ENCODE measurements at places on chromosomes 16 and 17.

GRCh38 chr16:30722443-30722842, 23.5 kb downstream of the SRCAP start:
- DNase-seq, result no peak

GRCh38 chr16:54370278-54371040, 83.9 kb upstream of the IRX3 start:
- no peak for DNase-seq

- no peak for DNase-seq
Measured at GRCh38 chr17:17387498-17388362, 84.6 kb downstream of the NT5M start.

DNA sequence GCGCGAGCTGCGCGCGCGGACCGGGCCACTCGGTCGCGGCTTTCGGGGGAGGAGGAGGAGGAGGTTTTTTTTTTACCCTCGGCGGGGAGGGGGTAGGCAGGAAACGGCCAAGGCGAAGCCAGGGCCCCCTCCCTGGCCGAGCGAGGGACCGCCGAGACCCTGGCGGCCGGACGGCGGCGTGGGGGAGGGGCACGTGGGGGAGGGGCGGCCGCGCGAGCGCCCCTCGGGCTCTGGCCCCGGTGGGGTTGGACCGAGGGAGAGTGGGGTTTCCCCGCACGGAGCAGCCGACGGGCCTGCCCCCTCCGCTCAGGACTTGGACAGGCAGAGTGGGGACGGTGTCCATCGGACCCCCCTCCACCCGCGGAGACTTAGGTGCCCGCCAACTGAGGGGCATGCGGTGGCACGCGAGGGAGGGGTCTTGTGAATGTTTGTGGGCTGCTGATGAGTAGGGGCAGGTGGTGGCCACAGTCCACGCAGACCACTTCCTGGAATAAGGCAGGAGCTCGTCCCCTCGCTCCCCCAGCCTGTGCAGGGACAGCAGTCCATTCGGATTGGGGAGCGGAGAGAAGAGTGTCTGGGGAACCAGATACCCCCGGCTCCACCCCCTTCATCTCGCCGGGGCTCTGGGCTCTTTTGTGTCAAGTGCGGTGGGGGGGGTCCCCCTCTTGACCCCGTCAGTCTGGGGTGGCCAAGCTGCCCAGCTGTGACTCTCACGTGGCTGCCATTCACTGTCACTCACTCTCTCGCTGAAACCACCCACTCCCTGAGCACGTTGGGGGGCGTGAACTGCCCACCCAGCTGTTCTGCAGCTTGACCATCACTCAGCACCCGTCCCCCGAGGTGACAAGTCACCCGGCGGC, 3.0 kb upstream of the CHD3 start:
- DNase-seq, result peak; percentile 19

DNA sequence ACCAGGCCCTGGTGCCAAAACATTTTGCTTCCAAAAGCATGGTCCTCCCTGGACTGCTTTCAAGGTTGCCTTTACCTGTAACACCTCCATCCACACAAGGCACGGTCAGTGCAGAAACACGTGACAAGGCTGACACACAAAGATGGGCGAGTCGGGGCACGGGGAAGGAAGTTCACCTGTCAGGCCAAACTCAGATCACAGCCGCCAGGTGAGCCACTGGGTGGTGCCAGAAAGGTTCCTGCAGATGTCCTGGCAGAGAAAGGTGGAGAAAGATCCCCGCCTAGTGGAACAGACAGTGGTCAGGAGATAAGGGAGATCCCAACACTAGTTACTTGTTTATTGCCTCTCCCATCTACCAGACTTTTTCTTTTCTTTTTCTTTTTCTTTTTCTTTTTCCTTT, 155.3 kb downstream of the AIPL1 start:
- DNase-seq, result no peak

DNA sequence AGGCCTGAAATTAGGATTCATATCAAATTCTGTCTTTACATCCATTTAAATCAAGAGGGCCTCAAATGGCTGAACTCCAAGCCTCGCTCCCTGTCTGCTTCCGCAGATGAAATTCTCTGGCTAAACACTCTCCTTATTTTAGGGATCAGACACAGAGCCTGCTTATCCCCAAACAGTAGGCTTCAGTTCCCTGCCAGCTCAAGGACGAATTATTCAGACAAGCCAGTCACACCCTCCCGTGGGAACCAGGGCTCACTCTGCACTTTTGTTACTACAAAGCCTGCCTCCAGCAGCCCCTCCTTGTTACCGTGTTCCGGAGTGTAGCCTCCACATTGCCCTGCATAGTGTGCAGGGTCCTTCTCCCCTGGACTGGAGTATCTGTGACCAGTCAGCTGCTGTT, 46.6 kb upstream of the LCMT1 start:
- DNase-seq, result no peak

GRCh38 chr17:48025040-48025903, 12.3 kb downstream of the COPZ2 start:
- peak; percentile 99 for DNase-seq

GRCh38 chr17:62014526-62014925, 50.6 kb downstream of the MED13 start:
- no peak for DNase-seq

- no peak for DNase-seq
Measured at GRCh38 chr17:34499576-34499975, 79.8 kb upstream of the TMEM132E start.

DNA sequence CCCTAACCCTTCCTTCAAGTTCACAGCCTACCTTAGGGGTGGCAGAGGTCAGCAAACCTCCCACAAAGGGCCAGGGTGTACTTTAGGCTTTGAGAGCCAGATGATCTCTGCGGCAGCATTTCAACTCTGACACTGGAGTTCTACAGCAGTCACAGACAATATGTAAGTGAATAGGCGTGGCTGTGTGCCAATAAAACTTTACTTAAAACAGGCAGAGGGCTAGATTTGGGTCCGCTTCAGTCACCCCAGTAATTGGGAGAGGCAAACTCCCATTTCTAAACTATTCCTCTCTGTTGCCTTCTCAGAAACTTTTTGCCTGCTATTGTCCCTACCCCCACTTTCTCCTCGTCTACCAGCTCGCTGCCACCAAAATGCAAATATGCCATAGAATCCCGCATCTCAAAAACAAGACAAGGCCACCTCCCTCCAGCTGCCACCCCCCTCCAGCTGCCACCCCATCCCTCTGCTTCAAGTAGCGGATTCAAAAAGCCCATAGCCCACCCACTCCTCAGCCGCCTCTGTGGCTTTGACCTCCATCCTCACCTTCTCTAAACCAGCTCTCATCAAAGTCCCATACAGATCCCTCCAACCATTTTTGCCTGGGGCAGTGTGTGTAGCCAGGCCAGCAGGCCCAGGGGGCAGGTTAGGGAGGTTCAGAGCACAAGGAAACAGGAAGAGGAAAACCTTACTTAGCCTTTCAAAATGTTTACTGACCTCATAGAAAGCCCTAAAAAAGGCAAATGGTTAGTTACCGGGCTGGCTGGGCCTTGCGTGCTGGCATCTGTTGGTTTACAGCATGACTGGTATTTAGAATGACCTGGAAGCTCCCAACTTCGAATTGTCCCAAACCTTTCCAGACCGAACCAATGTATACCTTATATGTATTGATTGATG, 19.9 kb upstream of the DNAH17 start:
- no peak for DNase-seq

- no peak for DNase-seq
Measured at GRCh38 chr17:27741361-27741861, 58.9 kb downstream of the NOS2 start.

GRCh38 chr17:78783711-78784324, 1.7 kb upstream of the CYTH1 start:
- DNase-seq, result no peak

DNA sequence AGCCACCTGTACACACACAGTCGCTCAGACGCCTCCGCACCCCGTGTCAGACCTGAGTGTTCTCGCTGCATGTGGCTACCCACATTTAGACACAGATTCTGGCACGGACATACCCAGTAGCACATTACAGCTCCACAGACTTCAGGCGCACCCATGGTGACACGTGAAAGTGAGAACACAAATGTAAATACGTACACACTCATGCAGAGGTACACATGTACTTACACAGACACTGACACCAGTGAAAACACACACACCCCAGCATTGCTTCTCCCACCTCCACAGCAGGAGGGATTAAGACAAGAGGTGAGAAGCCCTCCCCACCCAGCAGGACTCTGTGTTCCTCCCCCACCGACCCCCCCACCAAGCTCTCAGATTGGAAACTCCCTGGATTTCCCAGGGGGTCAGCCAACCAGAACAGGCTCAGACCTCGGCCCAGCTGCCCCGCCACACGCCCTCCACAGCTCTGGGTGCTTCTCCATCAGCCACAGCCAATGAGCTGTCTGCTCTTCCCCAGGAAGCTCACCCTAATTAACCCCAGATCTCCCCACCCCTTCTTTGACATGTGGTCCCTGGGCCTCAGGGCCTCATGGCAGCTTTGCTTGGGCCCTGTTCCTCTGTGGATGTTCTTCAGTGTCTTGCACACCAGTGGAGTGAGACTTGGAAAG, 5.3 kb upstream of the FOXN1 start:
- DNase-seq, result no peak

- no peak for DNase-seq
Measured at GRCh38 chr17:64276961-64277505, 14.0 kb upstream of the TEX2 start.

GRCh38 chr17:58020401-58020800, 13.4 kb upstream of the SRSF1 start:
- no peak for DNase-seq

DNA sequence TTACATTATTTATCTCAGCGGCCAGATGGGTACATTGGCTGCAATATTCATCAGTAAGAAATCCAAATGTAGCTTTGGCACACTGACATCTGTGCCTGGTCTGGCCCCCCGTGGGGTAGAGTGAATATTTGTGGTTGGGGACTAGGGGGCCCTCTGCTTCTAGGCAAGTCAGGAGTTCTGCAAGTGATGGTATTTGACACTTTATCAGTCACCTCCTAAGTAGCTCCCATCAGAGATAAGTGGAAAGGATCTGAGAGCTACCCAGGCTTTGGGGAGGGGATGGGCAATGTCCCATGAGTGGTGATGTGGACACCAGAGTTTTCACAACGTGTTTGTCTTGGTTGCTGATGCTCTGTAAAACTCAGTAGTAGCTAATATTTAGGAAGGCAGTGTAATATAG, 609.9 kb upstream of the RBFOX1 start:
- no peak for DNase-seq

GRCh38 chr17:14078027-14078426, 8.7 kb downstream of the COX10 start:
- no peak for DNase-seq

DNA sequence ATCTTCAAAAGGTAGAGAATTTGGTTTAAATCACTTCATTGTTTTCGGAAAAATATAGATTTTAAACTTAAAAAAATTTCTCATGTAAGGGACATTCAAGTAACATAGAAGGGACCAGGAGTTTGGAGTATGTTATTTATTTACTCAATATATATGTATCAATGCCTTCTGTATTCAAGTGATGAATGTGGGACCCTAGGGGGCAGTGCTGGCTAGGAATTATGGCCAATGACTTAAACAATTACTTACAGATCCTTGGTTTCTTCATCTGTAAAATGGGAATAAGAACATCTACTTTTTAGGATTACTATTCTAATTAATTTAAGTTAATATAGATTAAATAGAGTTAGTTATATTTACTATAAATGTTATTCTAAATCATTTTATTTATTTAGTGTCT, 886.3 kb upstream of the RBFOX1 start:
- DNase-seq, result no peak
